ENCODE measurements at places on chromosomes 6 and 20. TPM values are rescaled to one million over a fixed set of nuclear protein-coding genes. Genes with fewer than 3 reads are reported as not detected.

The TMEM244 gene
- not detected for total RNA-seq

The HCRTR2 gene
- not detected for total RNA-seq

DNA sequence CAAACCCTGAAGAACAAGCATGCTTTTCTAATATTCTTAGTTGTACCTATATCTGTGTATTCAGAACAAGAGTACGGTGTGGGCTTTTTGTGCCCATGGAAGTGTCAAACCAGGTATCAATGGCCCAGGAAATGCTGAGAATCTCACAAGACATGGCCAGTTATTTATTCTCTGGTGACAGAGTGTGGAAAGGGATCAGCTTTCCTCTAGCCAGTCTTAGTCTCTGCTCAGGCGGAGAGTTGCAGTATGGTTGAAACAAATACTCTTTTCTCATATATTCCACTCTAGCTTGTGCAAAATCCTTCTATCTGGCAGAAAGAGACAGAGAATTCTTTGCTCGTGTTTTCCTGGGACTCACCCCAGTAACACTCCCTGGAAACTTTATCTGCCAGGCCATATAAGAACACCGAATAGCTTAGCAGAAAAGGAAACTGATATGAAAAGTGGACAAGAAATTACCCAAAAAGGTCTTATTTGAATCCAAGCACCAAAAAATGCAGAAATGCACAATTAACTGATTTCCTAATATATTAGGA, 173.3 kb upstream of the RSPO3 start:
- no peaks in the 10 kb centered on the region for H3K27me3 ChIP-seq
- no peak overlapping the region for H3K27ac ChIP-seq
- DNase-seq = no peak
- no peaks in the 10 kb centered on the region for H3K36me3 ChIP-seq

DNA sequence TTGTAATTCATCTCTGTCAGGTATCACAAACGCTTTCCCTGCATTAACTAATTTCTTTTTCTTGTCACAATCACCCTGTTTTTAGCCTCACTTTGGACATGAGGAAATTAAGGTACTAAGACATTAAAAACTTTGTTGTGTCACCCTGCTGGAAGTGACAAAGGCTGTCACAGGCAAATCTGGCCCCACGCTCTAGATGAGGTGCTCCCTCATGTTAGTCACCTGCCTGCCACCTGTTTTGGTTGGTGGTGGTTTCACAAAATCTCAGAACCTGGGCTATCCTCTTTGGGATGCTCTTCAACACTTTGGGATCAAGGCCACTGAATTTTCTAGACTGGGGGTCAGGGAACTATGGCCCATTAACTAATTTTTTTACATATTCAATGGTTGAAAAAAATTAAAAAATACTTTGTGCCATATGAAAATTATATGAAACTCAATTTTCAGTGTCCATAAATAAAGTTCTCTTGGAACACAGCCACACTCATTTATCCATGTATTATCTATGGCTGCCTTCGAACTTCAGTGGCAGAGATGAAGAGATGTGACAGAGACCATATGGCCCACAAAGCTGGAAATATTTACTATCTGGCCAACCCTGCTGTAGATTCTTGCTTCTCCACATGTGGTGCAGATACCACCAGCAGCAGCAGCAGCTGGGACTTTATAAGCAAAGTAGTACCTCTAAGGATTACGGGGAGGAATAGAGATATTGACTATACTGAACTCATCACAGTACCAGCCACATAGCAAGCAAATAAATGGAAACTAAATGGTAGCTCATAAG, 16.1 kb upstream of the TNFAIP3 start:
- no peaks in the 10 kb centered on the region for H3K36me3 ChIP-seq
- no peaks in the 10 kb centered on the region for H3K4me1 ChIP-seq
- DNase-seq = no peak
- no peaks in the 10 kb centered on the region for H3K27me3 ChIP-seq
- H3K4me3 ChIP-seq = no peak overlapping the region

GRCh38 chr20:33419140-33419974, 18.0 kb upstream of the CDK5RAP1 start:
- H3K27ac ChIP-seq = peak overlapping the region; percentile 92
- no peaks in the 10 kb centered on the region for H3K36me3 ChIP-seq
- no peak overlapping the region for H3K4me3 ChIP-seq
- no peaks in the 10 kb centered on the region for H3K27me3 ChIP-seq
- peaks cover 89% of the 10 kb centered on the region for H3K4me1 ChIP-seq

DNA sequence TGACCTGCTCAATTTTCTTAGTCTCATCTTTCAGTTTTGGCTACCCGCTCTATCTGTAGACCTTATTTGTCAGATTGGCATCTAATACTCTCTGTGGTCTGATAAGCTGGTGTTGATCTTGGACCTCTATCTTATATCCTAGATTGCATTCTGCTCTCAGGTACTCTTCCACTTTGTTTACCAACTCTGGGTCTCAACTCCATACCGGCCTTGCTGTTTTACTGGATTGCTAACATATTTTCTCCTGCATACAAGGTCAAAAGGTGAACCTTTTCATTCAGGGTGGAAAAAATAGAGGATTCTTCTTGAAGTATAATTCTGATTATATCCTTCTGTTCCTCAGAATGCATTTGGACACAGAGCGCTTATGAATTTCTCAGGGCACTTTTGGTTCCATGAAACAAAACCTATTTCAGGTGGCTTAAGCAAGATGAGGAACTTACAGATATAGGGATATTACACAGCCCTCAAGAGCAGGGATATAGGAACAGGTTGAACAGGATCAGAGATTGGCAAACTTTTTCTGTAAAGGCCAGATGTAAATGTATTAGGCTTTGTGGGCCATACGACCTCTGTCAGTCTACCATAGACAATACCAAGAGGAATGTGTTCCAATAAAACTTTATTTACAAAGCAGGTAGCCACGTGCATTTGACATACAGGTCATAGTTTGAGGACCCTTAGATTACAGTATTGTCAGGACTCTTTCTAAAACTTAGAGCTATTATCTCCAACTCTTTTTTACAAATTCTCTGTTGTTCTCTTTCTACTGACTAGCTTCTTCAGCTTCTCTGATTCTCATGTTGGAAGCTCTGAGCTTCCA, 2.5 kb upstream of the SH3BGRL2 start:
- no peaks in the 10 kb centered on the region for H3K27me3 ChIP-seq
- no peaks in the 10 kb centered on the region for H3K36me3 ChIP-seq
- no peak overlapping the region for H3K27ac ChIP-seq
- H3K4me3 ChIP-seq = no peak overlapping the region
- H3K4me1 ChIP-seq = no peaks in the 10 kb centered on the region
- no peak for DNase-seq

DNA sequence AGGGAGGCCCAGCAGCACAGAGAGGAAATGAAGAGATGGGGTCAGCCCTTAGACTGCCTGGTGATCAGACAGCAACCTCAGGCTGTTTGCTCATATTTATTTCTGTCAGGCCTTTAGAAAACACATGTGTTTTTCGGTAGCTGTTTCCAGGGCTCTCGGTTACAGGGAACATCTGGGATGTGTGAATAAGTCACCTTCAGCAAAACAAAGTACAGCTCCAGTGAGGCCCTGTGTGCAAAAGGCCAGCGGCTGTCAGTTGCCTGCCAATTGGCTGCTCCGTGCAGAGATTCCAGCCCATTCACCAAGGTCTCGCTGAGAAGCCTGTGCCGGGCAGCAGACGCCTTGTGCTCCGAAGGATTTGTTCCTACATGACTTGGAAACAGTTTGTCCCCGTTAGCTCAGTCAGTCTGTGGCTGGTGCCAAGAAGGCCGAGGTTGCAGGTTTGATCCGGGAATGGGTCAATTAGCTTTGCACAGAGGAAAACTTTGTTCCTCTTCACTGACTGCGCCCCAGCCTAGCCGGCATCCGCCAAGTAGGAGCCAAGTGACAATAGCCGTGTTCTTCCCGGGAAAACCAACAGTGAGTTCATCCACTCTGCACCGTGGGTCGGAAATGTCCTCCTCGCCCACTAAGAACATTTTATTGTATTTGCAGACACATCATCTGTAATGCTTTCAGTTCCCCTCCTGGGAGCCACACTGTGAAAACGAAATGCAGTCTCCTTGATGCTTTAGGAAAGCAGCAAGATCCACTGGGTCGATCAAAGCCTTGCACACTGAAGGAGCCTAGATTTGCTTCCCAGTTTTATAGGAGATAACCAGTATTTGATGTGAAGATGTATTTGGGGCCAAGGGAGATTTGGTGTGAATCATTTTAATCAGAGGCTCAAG, 315.4 kb upstream of the CDYL start:
- no peaks in the 10 kb centered on the region for H3K36me3 ChIP-seq
- H3K4me1 ChIP-seq = peaks cover 9% of the 10 kb centered on the region
- peak overlapping the region; percentile 33 for H3K27ac ChIP-seq
- H3K27me3 ChIP-seq = no peaks in the 10 kb centered on the region

DNA sequence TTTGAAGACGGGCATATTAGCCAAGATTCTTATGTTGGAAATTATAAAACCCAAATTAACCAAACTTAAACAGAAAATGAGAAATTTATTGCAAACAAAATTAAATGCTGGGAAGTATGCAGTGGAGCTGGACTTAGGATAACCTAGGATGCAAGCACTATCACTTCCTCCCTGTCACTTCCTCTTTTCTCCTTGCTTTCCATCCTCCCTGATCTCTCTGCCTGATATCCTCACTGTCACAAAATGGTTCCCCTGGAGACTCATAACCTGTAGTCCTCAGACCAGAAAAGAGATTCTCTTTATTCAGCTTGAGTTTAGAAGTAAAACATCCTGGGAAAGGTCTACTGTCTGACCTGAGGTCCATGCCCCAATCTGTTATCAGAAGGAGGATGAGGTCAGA, 7.4 kb upstream of the KLHL32 start:
- no peak overlapping the region for H3K4me3 ChIP-seq
- no peak overlapping the region for H3K27ac ChIP-seq
- DNase-seq = no peak
- H3K4me1 ChIP-seq = no peaks in the 10 kb centered on the region
- no peaks in the 10 kb centered on the region for H3K36me3 ChIP-seq

DNA sequence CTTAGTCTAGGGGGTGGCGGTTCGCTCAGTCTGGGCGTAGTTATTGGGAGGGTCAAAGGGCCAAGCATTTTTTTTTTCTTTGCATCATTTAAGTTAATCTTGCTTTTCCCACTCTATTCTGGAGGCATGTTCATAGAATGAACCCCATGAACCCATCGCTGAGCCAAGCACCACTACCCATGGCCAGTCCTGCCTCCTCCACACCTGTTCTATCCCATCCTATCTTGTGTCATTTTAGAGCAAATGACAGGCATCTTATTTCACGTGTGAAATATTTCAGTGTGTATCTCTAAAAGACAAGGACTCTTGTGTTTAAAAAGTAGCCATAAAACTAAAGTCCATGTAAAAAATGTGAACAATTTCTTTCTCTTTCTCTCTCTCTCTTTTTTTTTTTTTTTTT, 13.9 kb downstream of the SRC start:
- no peaks in the 10 kb centered on the region for H3K4me1 ChIP-seq
- DNase-seq = no peak
- no peaks in the 10 kb centered on the region for H3K27me3 ChIP-seq
- H3K27ac ChIP-seq = no peak overlapping the region
- H3K36me3 ChIP-seq = no peaks in the 10 kb centered on the region

- no peaks in the 10 kb centered on the region for H3K36me3 ChIP-seq
- DNase-seq = no peak
- no peak overlapping the region for H3K4me3 ChIP-seq
- H3K27ac ChIP-seq = no peak overlapping the region
These were observed 138.9 kb downstream of the ZNF217 start for GRCh38 chr20:53454675-53455276.

All from heart right ventricle (tissue), 16 donors.